ENCODE measurements at places on chromosomes 5 and 9. TPM values are rescaled to one million over a fixed set of nuclear protein-coding genes. Genes with fewer than 3 reads are reported as not detected.

DNA sequence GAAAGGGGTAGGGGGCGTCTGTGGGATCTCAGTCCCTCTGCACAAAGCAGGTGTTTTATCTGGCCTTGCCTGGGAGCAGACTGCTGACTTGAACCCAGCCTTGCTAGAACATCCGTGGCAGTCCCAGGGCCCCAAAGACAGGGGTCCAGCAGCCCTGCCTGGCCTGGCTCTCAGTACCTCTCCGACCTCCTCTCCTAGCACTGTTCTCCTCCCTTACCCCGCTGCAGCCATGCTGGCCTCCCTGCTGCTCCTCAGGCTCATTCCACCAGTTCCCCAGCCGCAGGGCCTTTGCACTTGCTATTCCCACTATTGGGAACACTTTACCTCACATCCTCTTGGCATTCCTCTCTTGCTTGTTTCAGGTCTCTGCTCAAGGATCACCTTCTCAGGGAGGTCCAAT lies 45.2 kb downstream of the DUSP1 start:
- H3K36me3 ChIP-seq: no peaks in the 10 kb centered on the region
- DNase-seq: no peak
- no peaks in the 10 kb centered on the region for H3K27me3 ChIP-seq
- H3K4me1 ChIP-seq: peaks cover 17% of the 10 kb centered on the region
- H3K27ac ChIP-seq: no peak overlapping the region
- H3K4me3 ChIP-seq: no peak overlapping the region

- peak; percentile 73 for DNase-seq
- H3K36me3 ChIP-seq: no peaks in the 10 kb centered on the region
- H3K27me3 ChIP-seq: peaks cover 9% of the 10 kb centered on the region
- H3K27ac ChIP-seq: no peak overlapping the region
These were observed 31.4 kb downstream of the COL15A1 start for GRCh38 chr9:98974994-98975712.

GRCh38 chr5:39190311-39191102 lies 28.9 kb downstream of the FYB1 start:
- DNase-seq: no peak
- H3K27me3 ChIP-seq: no peaks in the 10 kb centered on the region
- H3K27ac ChIP-seq: peak overlapping the region; percentile 27
- peaks cover 96% of the 10 kb centered on the region for H3K4me1 ChIP-seq

Gene FYB1
- 75.9 TPM for total RNA-seq

GRCh38 chr5:133610489-133611356 lies 1.6 kb downstream of the FSTL4 start:
- H3K4me1 ChIP-seq: no peaks in the 10 kb centered on the region
- no peak overlapping the region for H3K27ac ChIP-seq
- H3K4me3 ChIP-seq: peak overlapping the region; percentile 32
- peaks cover 26% of the 10 kb centered on the region for H3K27me3 ChIP-seq
- DNase-seq: no peak

DNA sequence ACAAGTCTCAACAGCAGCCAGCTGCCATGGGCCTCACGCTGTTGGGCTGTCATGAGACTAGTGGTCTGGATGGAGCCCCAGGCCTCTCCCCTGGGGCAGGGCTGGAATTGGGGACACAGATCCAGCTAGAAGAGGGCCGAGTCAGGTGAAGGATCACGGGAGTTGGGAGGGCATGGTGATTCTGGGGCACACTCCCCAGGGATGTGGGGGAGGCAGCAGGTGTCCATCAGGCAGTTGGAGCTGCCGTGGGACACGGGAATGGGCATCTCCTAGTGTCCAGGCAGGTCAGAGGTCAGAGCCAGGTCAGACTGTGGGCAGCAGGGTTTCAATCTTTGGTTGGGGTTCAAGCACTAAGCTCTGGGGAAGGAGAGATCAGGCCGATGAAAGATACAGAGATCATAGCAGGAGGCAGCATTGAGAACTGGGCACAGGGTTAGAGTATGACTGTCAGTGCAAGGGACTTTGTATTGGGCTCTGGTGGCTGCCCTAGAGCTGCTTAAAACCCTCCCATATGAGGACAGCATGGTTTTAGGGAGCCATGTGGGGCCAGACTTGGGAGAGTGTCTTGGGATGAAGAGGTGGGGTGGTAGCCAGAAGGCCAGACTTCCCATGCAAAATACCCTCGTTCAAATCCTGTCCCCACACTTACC lies 59.2 kb downstream of the ARHGEF37 start:
- H3K27me3 ChIP-seq: no peaks in the 10 kb centered on the region
- no peaks in the 10 kb centered on the region for H3K36me3 ChIP-seq
- DNase-seq: no peak
- no peak overlapping the region for H3K27ac ChIP-seq

Gene SLC24A2
- not detected for total RNA-seq

Gene DMRT3
- total RNA-seq: not detected

Gene SNCB
- total RNA-seq: not detected

DNA sequence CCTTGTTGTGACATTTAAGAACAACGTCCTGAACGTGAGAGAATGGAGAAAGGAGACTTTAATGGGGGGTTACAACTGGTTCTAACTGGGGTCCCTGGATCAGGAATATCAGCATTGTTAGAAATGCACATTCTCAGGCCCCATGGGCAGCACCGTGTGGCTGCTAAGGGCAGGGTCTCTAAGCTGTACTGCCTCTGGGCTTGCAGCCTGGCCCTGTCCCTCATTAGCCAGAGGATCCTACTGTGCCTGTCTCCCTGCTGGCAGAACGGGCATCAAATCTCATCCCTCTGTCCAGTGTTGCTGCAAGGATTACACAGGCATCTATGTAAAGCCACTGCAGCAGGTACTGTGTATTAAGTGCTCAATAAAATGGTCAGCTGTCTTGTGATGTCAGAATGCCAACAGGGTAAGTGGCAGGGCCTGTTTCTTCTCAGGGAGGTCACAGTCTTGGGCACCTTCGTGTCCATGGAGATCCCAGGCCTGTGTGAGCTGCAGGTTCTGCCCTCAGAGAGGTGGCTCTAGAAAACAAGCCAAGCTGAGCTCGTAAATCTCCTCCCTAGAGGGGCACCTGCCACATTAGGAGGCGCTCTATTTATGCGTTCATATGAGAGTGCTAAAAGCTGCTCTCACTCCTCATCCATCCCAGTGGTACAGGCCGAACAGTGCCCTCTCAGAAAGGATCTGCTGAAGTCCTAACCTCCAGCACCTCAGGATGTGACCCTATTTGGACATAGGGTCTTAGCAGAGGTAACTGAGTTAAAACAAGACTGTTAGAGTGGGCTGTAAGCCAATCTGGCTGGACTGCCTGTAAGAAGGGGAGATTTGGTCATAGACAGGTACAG lies 210.5 kb downstream of the GADD45G start:
- peaks cover 8% of the 10 kb centered on the region for H3K27me3 ChIP-seq
- H3K36me3 ChIP-seq: no peaks in the 10 kb centered on the region
- H3K4me1 ChIP-seq: no peaks in the 10 kb centered on the region
- H3K27ac ChIP-seq: no peak overlapping the region
- no peak for DNase-seq
- H3K4me3 ChIP-seq: no peak overlapping the region

DNA sequence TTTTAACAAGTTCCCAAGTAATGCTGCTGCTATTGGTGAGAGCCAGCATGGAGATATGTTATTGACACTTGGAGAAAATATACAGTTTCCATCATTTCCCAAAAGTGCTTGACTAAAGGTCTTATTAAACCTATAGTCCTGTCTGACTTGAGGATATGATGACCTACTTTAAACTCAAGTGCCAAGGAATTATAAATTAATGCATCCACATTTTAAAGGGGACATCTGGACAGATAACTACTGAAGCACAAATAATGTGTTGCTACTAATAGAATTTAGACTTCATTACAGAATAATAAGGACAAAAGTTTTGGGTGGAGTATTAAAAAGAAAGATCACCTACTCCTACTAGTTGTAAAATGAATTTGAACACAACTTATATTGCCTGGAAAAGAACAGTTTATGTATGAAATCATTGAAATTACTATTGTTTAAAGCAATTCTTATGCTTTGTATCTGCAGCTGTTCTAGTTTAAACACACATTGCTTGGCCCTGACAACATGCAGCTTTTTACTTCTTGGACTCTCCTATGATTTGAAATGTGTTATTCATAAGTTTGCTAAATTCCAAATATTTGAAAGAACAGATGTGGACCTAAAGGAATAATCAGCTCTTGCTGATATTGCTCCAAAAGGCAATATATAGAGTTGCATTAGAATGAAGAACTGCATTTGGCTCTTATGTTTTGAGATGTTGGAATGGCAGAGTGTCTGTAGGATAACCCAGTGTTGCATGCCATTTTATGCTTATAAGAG lies 73.4 kb downstream of the SGCD start:
- no peaks in the 10 kb centered on the region for H3K27me3 ChIP-seq
- H3K4me1 ChIP-seq: no peaks in the 10 kb centered on the region
- H3K27ac ChIP-seq: no peak overlapping the region
- no peaks in the 10 kb centered on the region for H3K36me3 ChIP-seq

- no peak for DNase-seq
- H3K36me3 ChIP-seq: no peaks in the 10 kb centered on the region
- no peaks in the 10 kb centered on the region for H3K27me3 ChIP-seq
These were observed 195.2 kb downstream of the TAF11L14 start for GRCh38 chr5:17829456-17829855.

Gene SV2C
- total RNA-seq: not detected

DNA sequence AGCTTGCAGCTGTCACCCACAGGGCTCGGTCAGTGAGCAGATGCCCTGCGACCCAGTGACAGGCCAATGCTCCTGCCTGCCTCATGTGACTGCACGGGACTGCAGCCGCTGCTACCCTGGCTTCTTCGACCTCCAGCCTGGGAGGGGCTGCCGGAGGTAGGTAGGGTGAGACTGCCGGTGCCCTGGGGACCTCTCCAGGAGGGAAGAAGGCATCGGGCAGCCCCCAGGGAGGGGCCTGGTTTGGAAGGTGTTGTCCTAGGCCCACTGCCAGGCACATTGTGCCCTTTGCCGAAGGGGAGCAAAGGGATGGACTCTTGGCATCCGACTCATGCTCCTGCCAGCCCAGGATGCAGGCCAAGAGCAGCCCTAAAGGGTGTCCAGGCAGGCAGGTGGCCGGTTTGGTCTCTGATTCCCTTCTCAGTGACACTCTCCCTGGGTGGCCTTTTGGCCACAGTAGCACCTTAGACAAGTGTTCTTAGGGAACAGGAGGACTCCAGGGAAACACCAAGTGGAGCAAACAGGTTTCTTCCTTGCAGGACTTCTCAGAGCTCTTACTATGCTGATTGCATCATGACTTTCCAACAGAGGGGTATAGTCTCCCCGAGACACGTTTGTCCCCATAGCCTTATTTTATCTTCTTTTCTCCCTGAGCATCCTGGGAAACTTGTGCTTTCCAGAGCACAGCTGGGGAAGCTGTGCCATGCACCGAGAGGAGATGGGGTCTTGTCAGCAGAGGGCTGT lies 28.1 kb upstream of the AIF1L start:
- no peaks in the 10 kb centered on the region for H3K4me1 ChIP-seq
- DNase-seq: no peak
- no peaks in the 10 kb centered on the region for H3K36me3 ChIP-seq
- H3K27ac ChIP-seq: no peak overlapping the region
- H3K27me3 ChIP-seq: peaks cover 33% of the 10 kb centered on the region
- no peak overlapping the region for H3K4me3 ChIP-seq

Gene CDKN2B-AS1
- total RNA-seq: 0.74 TPM

Gene OTP
- total RNA-seq: not detected

- H3K27ac ChIP-seq: no peak overlapping the region
- no peak for DNase-seq
- H3K36me3 ChIP-seq: no peaks in the 10 kb centered on the region
- H3K27me3 ChIP-seq: no peaks in the 10 kb centered on the region
- H3K4me3 ChIP-seq: no peak overlapping the region
These were observed 9.7 kb downstream of the IPPK start for GRCh38 chr9:92660266-92660665.

Gene CARD9
- 1.5 TPM for total RNA-seq

- H3K4me1 ChIP-seq: no peaks in the 10 kb centered on the region
- H3K4me3 ChIP-seq: no peak overlapping the region
- no peak for DNase-seq
- H3K27ac ChIP-seq: no peak overlapping the region
These were observed 145.7 kb downstream of the CWC27 start for GRCh38 chr5:64914396-64914795.

DNA sequence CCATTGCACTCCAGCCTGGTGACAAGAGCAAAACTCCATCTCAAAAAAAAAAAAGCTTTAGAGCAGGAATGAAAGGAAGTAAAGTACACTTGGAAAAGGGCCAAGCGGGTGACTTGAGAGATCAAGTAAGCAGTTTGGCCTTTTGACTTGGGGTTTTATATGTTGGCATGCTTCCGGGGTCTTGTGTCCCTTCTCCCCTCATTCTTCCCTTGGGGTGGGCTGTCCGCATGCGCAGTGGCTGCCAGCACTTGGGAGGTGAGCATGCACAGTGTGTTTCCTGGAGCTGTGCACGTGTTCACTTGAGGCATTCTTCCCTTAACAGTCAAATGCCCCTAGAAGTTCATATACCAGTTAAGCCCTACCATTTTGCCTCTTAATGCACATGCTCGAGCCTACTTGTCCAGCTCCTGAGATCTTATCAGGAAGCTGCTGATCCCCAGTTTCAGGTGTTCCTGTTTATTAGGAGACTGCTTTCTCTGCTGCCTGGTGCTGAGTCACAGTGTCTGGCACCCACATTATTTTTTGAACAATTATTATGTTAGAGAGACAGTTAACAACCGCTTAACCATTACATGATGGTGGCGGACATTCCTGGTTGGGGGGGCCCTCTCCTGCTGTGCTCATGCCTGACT lies 32.6 kb upstream of the PRRC2B start:
- no peaks in the 10 kb centered on the region for H3K27me3 ChIP-seq
- H3K27ac ChIP-seq: no peak overlapping the region
- peaks cover 18% of the 10 kb centered on the region for H3K4me1 ChIP-seq

GRCh38 chr5:173825215-173825865 lies 62.8 kb upstream of the CPEB4 start:
- no peak overlapping the region for H3K4me3 ChIP-seq
- H3K27ac ChIP-seq: no peak overlapping the region
- H3K27me3 ChIP-seq: no peaks in the 10 kb centered on the region
- no peaks in the 10 kb centered on the region for H3K36me3 ChIP-seq
- H3K4me1 ChIP-seq: no peaks in the 10 kb centered on the region
- no peak for DNase-seq

- no peaks in the 10 kb centered on the region for H3K4me1 ChIP-seq
- H3K36me3 ChIP-seq: no peaks in the 10 kb centered on the region
- H3K27ac ChIP-seq: no peak overlapping the region
- no peak overlapping the region for H3K4me3 ChIP-seq
- no peak for DNase-seq
- no peaks in the 10 kb centered on the region for H3K27me3 ChIP-seq
These were observed 180.6 kb downstream of the MACROH2A1 start for GRCh38 chr5:135218486-135218755.

DNA sequence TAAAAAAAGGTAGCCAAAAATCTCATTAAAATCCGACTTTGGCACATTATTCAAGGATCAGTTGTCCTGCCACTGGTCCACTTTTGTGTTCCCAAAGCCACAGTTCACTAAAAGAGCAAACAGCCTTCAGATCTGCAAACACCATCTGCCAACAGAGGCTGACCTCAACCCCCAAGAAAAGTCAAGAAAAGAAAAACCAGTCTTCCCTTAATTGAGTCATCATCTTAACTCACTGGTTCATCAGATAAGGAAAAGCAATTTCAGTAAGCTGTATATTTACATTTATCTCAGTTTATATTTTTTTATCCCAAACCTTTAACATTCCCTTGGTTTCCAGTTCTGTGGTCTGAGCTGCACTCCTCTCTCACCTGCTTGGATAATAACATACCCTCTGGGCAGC lies 21.2 kb downstream of the RASEF start:
- no peak overlapping the region for H3K27ac ChIP-seq
- H3K4me3 ChIP-seq: no peak overlapping the region

All from CD8-positive, alpha-beta memory T cell (primary cell).